IPS DF 6.9 (cell line): ENCODE measurements at places on chromosomes 16 and 17.
A peak's percentile ranks its signal among the peaks of the same experiment; 100 is the strongest.

- DNase-seq: no peak
These were observed 44.1 kb upstream of the GRIN2A start for GRCh38 chr16:10226141-10226986.

DNA sequence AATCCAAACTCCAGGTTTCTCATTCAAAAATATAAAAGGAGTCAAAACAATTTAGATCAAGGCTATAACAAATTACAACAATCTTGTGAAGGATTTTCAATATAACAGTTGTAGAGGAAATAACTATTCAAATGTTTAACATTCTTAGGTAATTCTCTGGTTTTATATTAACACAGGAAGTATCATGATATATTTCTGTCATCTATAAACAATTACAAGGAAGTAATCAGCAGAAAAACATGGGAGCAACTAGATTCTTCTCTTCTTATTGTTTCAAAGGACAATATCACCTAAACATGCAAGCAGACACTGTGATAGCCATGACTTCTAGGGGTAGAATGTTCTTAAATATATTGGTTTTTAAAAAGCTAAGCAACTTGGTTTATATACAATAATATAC, 49.9 kb downstream of the FBXL20 start:
- no peak for DNase-seq

DNA sequence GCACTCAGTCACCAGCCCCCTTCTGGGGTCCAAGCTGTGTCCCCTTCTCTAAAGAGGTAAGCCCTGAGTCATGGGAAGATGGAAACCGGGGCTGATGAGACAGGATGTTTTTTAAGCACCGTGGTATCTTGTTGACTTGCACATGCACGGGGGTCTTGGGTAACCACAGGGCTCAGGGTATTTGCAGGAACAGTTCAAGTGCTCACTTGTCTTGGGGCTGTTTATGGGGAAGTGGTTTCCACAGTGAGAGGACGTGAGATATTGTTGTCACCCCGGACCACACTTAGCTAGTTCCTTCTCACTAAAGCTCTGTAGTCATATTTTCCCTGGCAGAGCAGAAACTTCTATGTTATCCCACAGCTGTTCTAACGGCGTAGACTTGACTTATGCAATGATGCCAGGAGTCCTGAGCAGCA, 7.7 kb downstream of the CCL3L1 start:
- DNase-seq: no peak

- DNase-seq: no peak
These were observed 729.8 kb downstream of the WWOX start for GRCh38 chr16:78829280-78829679.

- DNase-seq: no peak
These were observed 302.4 kb downstream of the SEC14L1 start for GRCh38 chr17:77442976-77443747.

GRCh38 chr17:13837417-13837816, 231.9 kb upstream of the COX10 start:
- DNase-seq: no peak

- no peak for DNase-seq
These were observed 356.6 kb downstream of the RBFOX1 start for GRCh38 chr16:7689234-7689633.

GRCh38 chr16:71537643-71538042, 11.4 kb downstream of the CHST4 start:
- DNase-seq: no peak

DNA sequence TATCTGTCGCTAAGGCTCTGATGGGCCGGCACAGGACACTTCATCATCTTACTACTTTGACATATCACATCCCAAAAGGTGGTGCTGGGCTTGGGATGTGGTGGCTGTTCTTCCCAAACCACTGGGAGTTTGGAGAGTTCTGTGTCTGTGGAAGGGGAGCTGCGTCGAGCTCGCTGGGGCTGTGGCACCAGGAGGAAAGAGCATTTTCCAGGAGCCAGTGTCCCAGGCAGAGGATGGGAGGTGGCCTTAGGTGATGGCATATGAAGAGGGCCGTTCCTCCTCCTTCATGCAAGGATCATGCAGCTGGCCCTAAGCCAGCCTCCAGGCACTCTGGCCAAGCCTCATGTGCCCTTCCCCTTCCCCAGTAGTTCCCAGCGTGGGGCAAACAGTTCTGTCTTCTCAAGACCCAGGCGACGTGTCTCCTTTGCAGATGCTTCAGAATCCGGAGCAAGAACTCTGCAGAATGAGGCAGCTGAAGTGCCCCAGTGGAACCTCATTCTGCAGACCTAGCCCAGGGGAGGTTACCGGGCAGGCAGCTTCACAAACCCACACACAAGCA, 89.4 kb upstream of the TNRC6C start:
- DNase-seq: no peak

DNA sequence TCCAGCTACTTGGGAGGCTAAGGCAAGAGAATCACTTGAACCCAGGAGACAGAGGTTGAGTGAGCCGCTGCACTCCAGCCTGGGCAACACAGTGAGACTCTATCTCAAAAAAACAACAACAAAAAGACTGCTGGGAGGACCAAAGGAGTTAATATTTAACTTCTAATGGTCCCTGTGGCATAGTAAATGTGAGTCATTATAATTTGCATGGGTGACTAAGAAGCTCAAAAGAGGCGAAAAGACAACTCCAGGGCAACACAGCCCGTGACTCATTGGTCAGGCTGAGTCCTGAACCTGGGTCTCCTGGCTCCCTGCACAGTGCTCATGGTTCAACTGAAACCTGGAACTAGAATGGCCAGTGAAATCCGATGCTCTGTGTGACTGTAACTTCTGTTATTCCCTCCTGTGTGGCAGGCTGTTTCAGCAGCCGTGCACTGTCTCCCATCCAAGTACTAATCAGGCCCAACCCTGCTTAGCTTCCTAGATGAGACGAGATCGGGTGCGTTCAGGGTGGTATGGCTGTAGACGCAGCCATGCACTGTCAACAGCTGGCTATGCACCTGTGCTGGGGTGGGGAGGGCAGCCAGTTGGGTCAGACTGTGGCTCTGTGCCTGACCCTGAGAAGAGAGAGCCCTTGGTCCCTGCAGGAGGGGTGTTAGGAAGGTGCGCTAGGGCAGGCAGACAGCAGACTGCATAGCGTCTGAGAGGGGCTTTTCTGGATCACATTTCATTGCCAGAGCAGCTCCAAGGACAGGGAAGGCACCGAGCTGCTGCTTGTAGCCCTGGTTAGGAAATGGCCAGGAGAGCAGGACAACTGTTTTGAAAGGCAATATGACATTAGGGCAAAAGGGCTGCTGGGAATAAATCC, 14.5 kb upstream of the GPRC5C start:
- DNase-seq: no peak

DNA sequence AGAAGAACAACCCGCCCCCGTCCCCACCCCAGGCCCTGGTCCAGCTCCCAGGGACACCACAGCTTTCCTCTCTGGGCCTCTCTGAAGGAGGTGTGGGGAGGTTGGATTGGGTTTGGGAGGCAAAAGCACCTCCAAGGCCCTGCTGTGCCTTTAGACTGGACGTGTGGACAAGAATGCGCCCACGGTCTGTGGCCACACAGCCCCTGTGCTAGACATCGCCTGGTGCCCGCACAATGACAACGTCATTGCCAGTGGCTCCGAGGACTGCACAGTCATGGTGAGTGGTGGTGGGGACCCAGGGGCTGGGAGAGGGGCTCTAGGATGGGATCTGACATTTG, 3.0 kb downstream of the CORO1A start:
- no peak for DNase-seq

GRCh38 chr17:19341641-19342610, 20.6 kb downstream of the B9D1 start:
- DNase-seq: no peak

DNA sequence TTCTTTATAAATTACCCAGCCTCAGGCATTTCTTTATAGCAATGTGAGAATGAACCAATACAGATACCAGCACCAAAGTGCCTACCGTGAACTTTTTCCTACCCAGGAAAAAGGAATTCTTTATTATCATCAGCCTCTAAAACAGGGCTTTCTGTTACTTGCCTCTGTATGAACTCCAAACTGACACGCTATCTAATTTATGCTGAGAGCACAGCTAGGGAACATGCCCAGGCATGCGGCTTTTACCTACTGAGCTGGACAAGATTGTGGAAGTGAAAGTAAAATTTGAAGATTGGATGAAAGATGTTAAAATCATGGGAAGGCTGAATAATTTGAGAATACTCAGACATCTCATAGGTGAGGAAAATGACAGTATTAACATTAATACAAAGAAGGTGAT, 24.4 kb upstream of the ADCY9 start:
- no peak for DNase-seq

- DNase-seq: no peak
These were observed 127.8 kb downstream of the GOSR1 start for GRCh38 chr17:30605027-30605426.

- no peak for DNase-seq
These were observed 175.3 kb upstream of the FAM20A start for GRCh38 chr17:68776451-68776850.

- no peak for DNase-seq
These were observed 503 bp upstream of the PLCD3 start for GRCh38 chr17:45132572-45133463.

DNA sequence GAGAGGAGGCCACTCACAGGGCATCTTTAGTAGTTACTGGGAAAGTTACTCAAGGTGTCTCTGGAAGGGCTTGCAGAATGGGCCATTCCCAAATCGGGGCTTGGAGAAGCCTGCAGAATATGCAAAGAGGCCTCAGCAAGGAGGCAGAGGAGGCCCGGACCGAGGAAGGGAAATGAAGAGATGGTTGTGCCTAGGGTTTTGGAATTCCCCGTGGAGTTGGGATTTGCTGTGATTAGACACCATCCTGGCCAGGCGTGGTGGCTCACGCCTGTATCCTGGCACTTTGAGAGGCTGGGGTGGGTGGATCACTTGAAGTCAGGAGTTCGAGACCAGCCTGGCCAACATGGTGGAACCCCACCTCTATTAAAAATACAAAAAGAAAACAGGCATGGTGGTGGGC, 193.0 kb downstream of the IRF8 start:
- DNase-seq: no peak

DNA sequence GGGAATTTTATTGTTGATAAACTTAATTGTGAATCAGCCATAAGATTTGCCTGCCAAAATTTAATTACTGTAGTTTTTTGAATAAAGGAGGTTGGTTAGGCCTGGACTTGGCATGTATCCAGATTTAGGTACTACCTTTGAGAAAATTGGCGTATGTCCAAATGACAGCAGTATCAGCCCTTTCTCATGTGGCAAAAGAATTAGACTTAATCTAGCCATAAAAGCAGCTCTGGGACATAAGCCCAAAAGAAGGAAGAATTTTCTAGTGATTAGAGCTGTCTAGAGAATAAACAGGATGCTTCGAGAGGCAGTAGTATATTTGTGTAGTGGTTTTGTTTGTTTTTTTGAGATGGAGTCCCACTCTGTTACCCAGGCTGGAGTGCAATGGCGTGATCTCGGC, 27.7 kb downstream of the PPM1E start:
- DNase-seq: no peak

DNA sequence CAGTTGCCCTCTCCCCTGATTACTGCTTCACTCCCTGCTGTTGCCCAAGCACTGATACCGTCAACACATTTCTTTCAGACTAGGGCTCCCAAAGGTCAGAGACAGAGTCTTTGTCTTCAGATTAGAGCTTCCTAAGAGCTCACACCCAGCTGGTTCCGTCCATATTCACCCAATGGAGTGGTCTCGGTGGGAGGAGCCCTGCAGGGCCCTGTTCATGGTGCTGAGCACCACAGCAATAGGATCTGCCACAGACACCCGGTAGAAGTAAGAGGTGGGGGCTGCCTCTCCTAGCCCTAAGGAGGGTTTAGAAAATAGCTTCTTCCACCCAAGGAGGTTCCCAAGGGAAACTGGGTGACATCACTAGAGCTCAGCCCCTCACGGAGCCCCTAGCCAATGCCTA, 128.3 kb downstream of the CCDC144A start:
- DNase-seq: no peak

GRCh38 chr16:2494616-2495015, 19.1 kb upstream of the ATP6V0C start:
- no peak for DNase-seq

GRCh38 chr17:66437476-66438026, 135.1 kb downstream of the PRKCA start:
- DNase-seq: no peak

GRCh38 chr16:77780378-77780837, 8.0 kb upstream of the VAT1L start:
- DNase-seq: no peak

GRCh38 chr16:57711993-57712392, 17.4 kb downstream of the DRC7 start:
- DNase-seq: no peak

DNA sequence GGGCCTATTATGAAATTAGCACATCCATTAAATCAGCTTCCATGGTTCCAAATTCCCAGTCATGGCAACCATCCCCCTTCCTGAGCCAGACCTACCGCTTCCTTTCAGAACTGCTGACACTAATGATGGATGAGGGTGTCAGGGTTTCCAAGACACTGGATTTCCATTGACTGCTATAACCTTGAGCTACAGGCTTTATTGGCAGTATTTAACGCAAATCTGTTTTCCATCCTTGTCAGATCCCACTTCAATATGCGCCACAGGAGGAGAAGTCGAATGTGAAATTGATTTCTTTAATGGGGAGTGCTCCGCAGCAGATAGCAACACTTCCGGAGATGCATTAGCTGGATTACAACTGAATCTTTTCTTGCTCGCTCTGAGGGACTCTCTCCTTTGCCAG, 197.1 kb downstream of the HS3ST4 start:
- DNase-seq: no peak

GRCh38 chr16:69150146-69150865, 17.9 kb downstream of the UTP4 start:
- no peak for DNase-seq

- peak; percentile 91 for DNase-seq
These were observed 5.8 kb upstream of the C17orf99 start for GRCh38 chr17:78140169-78141051.

DNA sequence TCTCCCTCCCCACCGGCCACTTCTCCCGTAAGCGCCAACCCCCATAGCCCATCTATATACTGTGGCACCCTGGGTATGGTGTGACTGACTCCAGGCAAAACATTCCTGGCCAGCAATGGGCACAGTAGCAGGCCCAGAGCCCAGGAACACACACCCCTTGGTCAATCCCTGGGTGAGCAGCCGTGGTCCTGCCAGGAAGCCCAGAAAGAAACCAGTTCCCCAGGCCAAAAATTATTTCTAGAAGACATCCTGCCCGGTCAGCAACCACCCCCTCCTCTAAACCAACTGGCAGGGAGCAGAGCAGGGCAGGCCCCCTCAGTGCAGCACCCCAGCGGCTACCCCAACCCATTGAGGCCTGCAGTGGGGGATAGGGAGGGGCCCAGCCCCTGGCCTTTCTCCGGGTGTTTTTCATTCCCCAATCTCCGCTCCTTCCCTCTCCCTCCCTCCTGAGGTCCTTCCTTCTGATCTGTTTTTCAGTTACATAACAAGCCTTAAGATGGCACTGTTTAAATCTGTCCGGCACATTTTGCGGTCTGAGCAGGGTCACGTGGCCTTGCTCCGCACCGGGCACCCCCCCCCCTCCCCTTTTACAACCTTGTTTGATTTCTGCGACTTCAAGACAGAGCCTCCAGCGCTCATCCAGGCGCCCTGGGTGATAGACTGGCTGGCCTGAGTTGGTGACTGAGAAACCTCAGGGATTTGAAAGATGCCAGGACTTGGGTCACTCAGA, 2.0 kb downstream of the NPTX1 start:
- no peak for DNase-seq
